ENCODE measurements at places on chromosomes 11 and 22.

- DNase-seq, result no peak
Observed at GRCh38 chr11:3723014-3723708, 52.0 kb upstream of the CHRNA10 start.

DNA sequence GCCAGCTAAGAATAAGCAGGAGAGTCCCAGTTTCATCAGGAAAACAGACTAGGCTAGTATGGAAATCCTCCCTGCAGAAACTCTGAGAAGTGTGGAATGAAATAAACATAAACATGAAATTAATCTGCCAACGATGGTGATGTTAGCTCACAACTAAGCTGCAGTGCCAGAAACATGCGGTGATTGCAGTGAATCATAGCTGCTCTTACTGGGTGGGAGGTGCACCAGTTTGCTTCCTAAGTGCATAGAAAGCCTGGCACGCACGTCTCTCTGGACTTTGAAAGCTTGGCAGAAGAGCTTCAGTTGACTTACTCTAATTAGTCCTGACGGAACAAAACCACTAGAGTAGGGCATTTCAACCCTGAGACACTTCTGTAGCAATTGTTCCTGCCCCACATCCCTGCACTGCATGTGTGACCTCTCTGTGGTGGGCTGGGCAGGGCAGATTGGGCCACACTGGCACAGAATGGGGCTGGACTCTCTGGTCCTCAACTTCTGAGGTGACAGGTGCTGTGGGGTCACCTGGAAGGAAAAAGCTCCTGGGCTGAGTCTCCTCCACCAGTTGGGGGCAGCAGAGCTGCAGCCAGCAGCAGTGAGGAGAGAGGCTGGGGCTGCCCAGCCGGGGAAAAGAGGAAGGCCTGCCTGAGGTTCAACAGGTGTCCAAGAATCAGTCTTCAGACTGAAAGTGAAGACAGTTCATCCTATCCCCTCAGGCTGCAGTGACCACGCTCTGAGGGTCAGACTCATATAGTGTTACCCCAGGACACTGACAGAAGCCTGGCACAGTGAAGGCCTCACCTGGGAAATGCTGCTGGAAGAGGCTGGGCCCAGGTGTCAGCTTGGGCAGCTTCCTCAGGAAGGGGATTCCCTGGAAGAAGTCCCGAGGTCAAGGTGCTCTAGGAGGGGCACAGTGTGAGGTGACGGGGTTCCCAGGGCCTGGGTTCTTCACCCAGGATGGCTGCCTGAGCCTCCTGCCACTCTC, 40.5 kb downstream of the GGTLC2 start:
- no peak for DNase-seq

GRCh38 chr11:75333022-75333806, 18.2 kb downstream of the ARRB1 start:
- DNase-seq, result no peak

GRCh38 chr22:25202290-25202921, 2.7 kb downstream of the CRYBB3 start:
- peak; percentile 3 for DNase-seq

GRCh38 chr11:12293486-12293885, 83.9 kb upstream of the PARVA start:
- no peak for DNase-seq

DNA sequence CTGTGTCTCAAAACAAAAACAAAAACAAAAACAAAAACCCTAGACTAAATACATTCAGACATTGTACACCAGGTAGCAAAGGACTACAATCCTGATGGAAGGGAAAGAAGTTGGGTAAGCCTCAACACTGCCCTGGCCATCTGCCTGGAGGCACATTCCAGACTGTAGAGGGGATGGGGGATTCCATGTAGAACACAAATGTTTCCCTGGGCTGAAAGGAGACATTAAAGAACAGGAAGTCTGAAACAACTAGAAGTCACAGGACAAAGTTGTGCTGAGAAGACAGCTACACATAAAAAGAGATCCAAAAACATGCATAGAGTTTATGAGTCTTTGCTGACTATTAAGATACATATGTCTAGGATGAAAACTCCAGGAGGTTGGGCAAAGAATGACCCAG, 83.9 kb downstream of the RRAS2 start:
- no peak for DNase-seq

DNA sequence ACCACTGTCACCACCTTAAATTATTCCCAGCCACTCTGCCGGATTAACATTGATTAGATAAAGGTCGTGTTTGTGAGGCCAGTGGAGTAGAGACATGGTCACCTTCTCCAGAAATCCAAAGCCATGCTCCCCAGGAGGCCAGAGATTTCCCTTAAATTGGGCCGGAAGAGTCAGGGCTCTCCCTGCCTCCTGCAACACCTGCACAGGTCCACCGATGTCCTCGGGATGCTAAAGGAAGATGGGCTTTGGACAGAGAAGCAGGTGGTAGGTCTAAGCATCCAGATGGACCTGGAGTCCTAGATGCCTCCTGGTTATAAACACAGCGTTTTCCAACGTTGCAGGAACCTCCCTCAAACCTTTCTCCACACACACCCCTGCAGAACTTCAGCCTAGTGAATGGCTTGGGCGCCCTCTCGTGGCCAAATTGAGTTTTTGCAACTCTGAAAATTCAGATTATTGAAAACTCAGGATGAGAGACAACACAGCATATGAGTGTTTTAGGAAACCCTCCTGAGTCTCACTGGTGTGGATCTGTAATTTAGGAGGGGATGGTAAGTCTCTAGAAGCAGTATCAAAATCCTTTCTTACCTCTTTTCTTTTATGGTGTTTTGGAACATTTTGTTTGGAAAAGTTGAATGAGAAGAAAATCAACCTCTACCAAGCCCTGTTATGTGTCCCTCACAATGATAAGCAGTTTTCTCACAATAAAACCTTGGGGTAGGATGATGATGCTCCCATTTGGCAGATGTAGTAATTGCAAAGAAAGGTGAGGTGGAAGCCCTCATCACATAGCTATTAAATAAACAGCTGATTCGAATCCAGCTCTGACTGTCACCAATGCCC, 109.6 kb downstream of the RRAS2 start:
- peak; percentile 0 for DNase-seq

GRCh38 chr11:32713496-32713895, 81.0 kb downstream of the CCDC73 start:
- no peak for DNase-seq

GRCh38 chr11:88103337-88104206, 71.7 kb downstream of the RAB38 start:
- DNase-seq, result no peak

DNA sequence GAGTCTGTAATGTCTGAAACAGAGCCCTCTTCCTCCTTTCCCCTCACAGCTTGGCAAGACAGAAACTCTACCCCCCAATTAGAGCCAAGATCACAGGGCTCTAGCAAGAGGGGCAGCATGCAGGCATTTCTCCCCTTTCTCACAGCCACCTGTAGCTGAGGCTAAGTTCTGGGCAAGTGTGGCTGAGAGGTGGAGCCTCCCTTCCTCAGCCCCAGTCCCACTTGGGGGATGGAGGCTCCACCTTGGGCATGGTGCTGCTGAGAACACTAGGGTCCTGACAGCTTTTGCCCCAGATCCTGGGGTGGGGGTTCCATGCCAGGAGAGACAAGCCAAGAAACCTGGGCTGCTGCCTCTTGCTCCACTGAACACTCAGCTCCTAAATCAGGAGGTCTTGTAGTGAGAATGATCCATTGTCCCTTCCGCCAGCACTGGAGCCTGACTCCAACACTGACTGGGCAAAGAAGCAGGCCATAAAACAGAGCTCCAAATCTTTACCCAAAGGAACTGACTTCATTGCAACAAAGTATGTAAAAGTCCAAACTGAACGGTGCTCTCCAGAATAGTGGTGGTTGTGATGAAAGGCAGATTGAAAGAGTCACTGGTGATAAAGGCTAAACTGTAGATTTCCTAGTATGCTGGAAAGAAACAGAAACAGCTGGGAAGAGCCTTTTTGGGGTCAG, 25.6 kb downstream of the NARS2 start:
- DNase-seq, result no peak

GRCh38 chr11:18064450-18065054, 18.5 kb upstream of the TPH1 start:
- DNase-seq, result peak; percentile 95

DNA sequence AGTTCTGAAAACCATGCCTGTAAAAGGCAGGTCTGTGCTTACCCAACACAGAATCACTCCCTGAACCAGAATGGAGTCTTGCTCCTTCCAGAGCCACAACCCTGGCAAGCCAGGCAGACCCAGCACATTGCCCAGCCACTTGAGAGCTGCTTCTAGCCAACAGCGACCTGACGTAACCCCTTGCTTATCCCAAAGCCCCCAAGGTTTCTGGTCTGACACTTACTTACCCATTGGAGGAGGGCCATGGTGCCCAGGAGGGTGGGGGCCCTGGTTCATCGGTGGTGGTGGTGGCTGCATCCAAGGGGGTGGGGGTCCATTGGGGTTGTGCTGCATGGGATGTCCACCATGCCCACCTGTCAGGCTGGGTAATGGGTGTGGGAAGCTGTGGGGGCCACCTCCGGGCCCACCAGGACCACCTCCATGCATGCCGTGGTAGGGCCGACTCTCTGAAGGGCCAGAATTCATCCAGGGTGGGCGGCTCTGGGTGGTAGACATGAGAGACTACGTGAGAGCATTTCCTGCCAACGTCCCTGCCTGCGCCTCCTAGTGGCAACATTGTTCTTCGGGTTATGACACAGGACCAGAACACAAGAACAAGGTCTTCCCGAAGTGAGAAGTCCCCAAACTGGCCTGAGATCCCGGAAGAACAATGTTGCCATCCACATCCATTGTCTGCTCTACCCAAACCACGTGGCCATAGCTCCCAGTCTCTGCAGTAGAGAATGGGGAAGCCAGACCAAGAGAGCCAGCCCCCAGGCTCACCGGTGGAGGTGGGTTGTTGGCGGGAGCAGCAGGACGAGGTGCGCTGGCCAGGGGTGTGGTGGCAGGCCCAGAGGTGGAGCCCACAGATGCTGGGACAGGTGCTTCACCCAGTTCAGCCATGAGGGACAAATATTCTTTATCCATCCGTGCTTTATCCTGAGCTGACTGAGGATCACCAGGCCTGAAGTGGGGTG, 7.8 kb upstream of the PYGM start:
- no peak for DNase-seq

- DNase-seq, result no peak
Observed at GRCh38 chr11:125211191-125211947, 46.8 kb downstream of the PKNOX2 start.

DNA sequence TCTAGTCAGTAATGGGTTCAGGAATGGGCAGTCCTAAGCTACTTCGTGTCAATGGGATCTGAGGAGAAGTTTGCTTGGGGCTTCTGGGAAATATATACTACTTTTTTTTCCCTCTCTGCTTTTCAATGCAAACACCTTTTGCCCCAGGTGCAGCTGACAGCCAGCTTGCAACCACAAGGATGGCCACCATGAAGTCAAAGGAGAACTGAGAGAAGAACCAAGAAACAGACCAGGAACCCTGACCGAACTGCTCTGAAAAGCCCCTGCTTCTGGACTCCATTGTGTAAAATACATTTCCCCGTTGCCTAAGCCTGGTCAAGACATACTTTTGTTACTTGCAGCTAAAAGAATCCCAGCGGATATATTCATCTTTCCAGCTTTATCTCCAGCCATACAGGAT, 20.1 kb upstream of the CD44 start:
- DNase-seq, result no peak

GRCh38 chr22:47748957-47749356, 986.5 kb downstream of the TBC1D22A start:
- DNase-seq, result no peak

GRCh38 chr22:27461470-27461869, 340.1 kb downstream of the MN1 start:
- DNase-seq, result no peak

DNA sequence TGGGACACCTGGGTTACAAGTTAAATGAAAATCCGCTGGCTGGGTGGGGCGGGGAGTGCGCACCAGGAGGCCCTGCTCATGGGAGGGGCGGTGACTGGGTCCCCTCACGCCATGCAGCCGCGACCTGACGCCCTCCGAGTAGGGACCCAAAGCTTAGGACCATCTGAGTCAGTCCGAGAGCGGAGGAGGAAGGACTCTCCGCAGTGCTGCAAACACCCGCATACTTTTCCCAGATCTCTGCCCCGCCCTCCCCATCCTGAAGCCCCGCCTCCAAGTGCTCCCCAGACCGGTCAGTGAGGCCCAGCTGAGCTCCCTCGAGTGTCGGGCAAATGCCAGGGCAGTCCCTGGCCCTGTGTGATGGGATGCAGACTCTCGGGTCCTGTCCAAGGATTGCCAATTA, 6.6 kb upstream of the FLI1 start:
- no peak for DNase-seq

GRCh38 chr22:41596776-41597634, 7.4 kb upstream of the PMM1 start:
- DNase-seq, result no peak

GRCh38 chr22:39773976-39774539, 119.5 kb downstream of the ENTHD1 start:
- no peak for DNase-seq

DNA sequence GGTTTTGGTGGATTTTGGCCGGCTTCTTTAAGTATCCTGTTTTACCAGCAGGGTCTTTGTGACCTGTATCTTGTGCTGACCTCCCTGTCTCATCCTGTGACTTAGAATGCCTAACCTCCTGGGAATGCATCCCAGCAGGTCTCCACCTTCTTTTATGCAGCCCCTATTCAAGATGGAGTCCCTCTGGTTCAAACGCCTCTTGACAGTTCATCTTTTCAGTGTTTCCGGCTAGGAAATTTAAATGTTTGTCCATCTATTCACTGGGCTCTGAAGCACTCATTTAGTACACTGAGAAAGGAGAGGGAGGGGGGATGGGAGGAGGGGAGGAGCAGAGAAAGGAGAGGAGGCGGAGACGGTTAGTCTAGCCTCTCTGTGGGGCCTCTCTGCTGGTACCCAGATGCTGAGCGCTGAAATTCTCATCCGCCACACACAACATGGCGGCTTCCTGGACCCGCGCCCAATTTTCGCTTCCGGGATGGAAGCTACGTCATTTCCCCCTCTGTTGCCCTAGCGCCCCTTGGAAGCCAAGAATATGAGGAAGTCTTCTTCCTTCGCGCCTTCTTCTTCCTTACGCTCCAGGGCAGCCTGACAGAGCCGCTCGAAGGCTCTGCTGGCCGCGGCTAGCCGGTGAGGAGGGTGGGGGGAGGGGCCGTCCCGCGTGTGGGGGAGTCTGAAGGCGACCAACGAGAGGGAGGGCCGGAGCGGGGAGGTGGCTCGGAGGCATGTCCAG, 69.0 kb upstream of the SYT13 start:
- peak; percentile 70 for DNase-seq

GRCh38 chr11:10268746-10269488, 25.1 kb downstream of the SBF2 start:
- DNase-seq, result no peak

DNA sequence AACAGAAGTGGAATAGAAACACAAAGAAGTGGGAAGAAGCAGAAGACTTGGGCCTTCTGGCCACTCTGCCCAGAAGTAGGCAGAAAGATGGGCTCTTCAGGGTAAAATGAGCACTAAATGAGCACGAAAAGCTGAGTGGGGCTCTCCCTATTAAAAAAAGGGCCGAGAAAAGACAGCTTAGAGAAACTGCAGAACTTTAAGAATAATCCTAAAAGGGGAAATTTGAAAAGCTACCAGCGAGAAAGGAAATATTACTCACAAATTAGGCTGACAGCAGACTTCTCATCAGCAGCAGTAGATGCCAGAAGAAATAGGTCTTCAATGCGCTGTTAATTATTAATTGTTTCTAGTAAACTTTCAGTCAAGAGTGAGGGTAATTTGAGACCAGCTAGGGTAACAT, 78.2 kb downstream of the UVRAG start:
- DNase-seq, result no peak

- no peak for DNase-seq
Observed at GRCh38 chr22:17115236-17115635, 5.9 kb downstream of the TMEM121B start.

Data from NCI-H2081 treated with DMSO at 0.1 percent for 48 hours (cell line).